Fibroblast of skin of right biceps (primary cell): ENCODE measurements at places on chromosomes 4 and X.

- DNase-seq = peak; percentile 19
These were observed 492.1 kb downstream of the IL15 start for GRCh38 chr4:142128529-142128928.

GRCh38 chr4:1315836-1316536 lies 26.3 kb downstream of the MAEA start:
- no peak for DNase-seq

- peak; percentile 71 for DNase-seq
These were observed at the start of gene PCDH19 for GRCh38 chrX:100409610-100410590. Gene PCDH19, minus strand, starts transcription at chrX:100410273. Its CDS starts 1,676 bp downstream, at chrX:100408597.

GRCh38 chrX:66042307-66043077 lies 2.6 kb upstream of the VSIG4 start:
- no peak for DNase-seq

GRCh38 chrX:130799393-130799792 lies 103.6 kb downstream of the ENOX2 start:
- DNase-seq = peak; percentile 57

DNA sequence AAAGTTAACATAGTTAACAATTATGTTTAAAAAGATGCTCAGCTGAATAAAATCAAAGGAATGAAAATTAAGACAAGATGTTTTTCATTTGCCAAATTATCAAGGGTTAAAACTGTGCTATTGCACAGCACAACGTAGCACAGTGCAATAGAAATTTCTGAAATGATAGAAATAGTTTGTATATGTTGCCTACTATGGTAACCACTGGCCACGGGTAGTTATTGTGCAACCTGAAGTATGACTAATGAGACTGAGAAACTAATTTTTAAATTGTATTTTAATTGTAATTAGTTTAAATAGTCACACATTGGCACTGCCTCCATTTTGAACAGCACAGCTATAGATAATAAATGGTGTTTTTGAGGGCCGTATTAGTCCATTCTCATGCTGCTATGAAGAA lies 343.1 kb upstream of the FAM241A start:
- peak; percentile 43 for DNase-seq

GRCh38 chrX:8738588-8739189 lies 6.8 kb upstream of the ANOS1 start:
- peak; percentile 22 for DNase-seq
